ENCODE measurements at places on chromosomes 3 and 15.

DNA sequence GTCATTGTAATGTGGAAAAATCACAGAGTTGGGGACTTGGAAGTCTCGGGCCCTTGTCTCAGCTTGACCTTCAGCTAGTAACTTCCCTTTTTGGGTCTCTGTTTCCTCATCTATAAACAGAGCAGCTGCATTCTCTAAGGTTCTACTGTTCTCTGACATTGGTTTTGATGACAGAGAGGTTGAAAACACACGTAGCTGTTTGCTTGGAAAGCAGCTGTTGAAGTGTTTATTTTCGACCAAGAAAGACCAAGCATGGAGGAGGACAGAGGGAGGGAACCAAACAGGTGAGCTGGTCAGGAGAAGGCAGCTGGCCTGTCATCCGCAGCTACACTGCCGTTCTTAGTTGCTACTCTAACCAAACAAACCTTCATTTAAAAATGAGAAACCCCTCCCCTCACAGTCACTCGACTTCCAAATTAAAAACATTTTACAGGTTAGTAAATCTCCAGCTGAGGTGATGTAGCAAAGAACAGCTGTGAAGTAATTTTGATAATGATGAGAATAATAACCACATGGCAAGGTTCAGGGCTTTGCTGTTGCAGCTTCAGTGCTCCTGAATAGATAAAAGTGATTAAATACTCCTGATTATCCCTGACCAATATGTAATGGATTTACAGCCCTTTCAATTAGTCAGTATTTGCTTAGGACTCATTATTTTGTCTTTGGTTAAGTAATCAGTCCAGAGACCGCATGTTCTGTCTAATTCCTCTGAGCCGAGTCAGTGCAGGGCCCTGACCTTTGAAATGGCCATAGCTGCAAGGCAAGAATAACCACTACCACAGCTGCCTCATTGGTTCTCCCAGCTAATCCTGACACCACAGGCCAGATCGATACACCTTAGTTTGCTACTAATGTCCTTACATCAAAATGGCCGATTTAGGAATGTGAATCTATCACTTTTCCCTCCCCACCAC lies 65.3 kb downstream of the MEIS2 start:
- DNase-seq, result no peak

DNA sequence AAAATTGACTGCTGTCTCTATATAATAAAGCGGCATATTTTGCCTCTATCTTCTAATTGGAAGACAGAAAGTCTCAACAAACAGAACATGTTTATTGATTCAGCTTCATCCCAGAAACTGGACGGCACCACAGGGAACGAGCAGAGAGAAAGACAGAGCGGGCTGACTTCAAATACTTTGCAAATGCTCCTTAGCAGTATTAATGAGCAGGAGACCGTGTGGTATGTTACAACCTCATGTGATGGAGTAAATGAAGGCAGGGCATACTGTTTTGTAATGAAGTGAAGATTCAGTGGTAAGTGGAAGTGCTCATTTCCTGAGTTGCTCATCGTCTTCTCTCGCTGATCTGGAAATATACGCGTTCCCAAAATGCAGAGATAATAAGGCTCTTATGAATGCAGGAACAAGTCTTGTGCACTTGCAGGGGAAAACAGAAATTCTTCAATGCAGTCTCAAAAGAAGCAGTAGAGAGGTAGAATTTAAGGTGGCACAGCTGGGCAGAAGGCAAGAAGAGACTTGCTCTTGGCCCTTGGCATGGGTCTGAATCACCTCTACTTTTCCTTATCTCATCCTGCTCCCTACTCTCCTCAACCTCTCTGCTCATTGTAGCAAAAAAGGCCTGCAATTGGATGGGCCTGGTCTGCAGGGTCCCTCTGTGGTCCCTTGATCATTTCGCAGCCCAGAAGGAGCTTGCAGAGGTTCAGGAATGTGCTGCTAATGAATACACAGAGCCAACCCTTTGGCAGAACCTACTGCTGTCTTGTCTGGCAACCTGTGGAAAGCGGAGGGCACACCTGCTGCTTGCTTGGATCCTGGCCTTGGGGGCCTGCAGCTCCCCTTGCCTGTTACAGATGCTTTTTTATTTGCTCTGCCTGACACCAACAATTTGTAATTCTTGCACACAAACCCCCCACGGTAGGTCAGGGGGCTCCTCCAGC lies 604.9 kb upstream of the CFAP20DC start:
- no peak for DNase-seq

DNA sequence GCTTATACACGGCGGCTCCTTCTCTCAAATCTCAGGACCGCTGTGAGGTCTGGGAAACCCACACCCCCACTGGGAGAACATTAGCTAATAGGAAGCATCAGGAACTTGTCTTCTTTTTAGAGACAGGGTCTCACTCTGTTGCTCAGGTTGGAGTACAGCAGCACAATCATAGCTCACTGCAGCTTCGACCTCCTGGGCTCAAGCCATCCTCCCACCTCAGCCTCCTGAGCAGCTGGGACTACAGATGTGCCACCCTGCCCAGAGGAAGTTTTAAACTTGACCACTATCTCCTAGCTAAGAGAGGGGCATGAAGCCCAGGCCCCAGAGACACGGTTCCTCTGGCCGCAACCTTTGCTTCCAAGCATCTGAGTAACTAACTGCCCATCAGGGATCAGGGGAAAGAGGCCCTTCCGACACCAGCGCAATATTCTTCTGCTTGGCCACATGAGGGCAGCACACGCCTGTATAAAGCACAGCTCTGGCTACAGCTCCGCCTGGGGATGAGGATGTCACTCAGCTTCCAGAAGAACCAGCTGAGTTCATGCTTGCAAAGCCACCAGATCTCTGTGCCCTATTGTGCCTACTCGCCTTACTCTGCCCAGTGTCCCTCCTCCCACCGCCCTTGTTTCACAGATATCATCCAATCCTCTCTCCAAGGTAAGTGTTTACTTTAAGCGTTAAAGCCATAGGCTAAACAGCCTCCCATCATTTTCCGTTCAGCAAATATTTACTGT lies 57.6 kb upstream of the SLC6A11 start:
- no peak for DNase-seq

GRCh38 chr3:42508562-42508961 lies 6.1 kb downstream of the VIPR1 start:
- no peak for DNase-seq

GRCh38 chr15:38879909-38880471 lies 315.4 kb upstream of the RASGRP1 start:
- DNase-seq, result no peak

- no peak for DNase-seq
Measured at GRCh38 chr3:51966016-51966415, 1.2 kb downstream of the PCBP4 start.

DNA sequence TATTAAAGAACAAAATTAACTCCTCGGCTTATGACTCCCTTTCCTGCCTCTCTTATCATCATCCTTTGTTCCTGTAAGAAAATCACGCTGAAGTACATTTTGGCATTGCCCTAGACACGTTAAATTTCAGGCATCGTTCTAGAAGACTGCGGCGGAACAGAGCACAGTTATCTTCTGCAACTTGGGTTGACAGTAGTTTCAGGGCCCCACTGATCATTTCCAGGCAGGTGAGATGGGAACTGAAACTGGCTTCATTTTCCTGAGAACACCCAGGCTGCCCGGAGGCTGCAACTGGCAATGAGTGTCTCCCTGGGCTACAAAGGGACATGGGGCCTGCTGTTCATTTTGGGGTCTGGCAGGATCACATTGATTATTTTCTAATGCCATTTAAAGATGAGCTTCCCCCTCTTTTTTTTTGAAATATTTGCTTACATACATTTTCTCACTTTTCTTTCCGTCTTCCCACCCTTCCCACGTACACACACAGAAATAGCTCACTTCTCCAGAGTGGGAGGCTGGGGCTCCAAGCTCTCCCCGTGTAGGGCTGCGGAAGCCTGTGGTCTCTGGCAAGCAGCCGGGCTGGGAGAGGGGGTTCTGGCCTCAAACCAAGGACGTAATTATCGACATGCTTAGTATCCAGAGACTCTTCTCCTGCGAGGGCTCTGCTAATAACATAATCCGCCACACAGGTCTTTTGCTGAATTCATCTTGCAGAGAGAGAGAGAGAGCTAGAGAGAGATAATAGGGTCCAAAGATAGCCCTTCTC lies 267.4 kb downstream of the ABHD5 start:
- DNase-seq, result no peak

- no peak for DNase-seq
Measured at GRCh38 chr3:24709956-24710355, 215.3 kb upstream of the THRB start.

DNA sequence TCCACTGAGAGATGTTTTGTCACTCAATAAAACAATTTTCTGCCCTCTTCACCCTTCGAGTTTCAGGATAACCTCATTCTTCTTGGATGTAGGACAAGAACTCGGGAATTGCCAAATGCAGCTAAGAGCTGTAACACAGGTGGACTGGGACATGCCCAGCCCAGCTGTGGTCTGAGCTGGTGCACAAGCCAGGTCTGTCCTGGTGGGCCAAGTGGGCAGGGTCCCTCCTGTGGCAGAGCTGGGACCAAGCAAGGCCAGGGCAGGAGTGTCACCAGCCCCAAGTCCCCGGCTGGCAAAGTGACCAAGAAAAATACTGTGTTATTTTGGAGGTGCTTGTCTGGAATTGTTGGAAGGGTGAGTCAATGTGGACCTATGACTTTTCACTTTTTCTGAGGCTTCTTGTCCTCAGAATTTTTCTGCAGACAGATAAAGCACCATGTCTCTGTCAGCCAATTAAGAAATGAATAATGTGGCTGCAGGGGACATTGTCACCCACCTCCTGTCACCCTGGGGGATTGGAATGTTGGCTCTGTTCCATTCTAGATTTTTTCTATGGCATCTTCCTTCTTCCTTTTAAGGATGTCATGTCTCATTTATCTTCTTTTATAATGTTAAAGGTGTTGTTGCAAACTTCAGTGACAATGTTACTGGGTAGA lies 645.2 kb upstream of the EPHA6 start:
- DNase-seq, result no peak
